ENCODE measurements at places on chromosomes 4 and X.

GRCh38 chrX:69082055-69082752, 83.0 kb downstream of the PJA1 start:
- no peak for DNase-seq

GRCh38 chr4:10577018-10577417, 107.5 kb downstream of the CLNK start:
- DNase-seq = no peak

GRCh38 chrX:85244450-85245211, 840 bp downstream of the ZNF711 start:
- peak; percentile 51 for DNase-seq

GRCh38 chr4:152408514-152409327, 127.2 kb downstream of the FBXW7 start:
- peak; percentile 70 for DNase-seq

DNA sequence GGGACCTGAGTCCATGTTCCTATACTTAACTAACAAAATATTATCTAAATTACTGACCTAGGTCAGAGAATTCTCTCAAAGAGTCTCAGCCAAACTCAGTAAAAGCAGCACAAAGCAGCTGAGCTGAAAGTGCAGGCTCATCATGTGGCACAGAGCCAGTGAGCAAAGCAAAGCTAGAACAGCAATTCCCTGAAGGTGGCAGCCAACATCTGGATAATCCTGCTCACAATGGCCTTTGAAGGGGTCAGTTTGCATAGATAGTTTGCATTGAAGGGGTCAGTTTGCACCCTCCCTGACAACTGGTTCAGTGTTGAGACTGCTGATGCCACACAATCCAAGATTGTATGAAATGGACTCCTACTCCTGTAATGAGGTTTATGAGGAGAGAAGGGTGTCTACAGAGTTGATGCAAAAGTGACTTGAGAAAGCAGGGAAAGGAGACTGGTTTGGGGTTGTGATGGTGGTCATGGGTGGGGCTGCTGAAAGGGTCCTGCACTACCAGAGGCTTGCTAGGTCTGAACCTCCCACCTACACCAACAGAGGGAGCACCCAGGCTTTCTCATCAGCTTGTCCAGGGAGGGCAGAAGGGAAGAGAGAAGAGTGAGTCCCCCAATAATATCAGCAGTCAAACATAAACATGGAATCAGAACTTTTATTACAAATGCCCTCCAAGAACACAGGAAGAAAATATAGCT, 39.7 kb downstream of the TRIM61 start:
- DNase-seq = peak; percentile 48

DNA sequence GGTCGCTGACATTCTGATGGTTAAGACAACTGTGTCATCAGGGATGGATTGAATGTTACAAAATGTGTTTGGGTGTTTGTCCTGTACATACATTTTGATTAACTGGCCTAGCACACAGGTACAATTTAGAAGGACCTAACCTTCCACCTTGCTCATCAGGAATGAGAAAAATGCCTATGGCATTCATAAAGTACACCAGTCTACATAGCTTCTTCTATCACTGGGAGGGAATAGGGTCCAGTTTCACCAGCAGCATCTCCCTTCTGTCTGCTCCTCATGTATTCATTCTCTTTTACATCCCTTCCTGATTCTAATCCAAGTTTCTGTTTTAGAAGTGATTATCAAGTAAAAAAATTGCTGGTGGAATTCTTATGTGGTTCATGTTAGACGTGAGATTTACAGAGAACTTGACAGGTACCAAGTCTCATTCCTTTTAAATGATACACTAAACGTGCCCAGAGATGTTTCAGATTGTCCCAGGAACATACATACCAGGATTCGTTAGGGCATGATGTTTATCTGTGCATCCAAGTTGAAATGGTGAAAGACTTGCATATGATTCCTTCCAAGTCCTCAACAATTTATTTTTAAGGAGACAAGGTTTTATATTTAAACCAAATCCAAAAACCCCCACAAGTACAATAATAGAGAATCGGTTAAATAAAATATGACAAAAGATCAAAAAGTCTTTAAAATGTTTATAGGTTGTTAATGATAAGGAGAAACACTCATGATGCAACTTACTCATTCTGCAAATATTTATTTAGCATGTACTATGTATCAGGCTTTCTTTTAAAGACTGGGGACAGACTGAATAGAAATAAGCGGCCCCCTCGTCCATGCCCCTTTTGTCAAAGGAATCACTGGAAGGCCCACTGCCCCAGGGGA, 359.1 kb downstream of the ZNF674 start:
- no peak for DNase-seq

GRCh38 chr4:94537921-94538628, 86.3 kb downstream of the PDLIM5 start:
- DNase-seq = no peak

DNA sequence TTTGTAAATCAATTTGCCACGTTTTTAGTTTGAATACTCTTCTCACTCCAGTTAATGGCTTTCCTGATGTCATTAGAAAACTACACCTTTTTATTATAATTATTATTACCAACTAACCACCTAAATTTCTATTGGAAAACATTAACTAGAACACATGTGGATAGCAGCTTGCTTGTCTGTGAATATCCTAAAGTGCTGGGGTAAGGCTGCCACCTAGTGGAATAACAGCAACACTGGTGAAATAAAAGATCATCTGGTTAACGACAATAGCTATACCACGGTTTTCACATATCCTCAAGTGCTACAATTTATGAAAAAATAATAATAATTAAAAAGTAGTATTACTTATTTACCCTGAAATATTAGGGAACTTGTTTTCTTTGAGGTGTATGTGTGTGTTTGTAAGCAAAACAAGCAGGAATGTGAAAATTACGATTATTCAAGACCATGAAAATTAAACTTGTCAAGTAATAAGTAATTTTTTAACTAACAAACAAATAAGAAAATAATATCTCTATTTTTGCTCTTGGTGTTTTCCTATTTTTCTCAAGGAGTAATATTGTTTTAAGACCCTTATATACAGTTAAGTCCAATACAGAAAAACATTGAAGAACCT, 130.1 kb upstream of the TECRL start:
- DNase-seq = peak; percentile 66

DNA sequence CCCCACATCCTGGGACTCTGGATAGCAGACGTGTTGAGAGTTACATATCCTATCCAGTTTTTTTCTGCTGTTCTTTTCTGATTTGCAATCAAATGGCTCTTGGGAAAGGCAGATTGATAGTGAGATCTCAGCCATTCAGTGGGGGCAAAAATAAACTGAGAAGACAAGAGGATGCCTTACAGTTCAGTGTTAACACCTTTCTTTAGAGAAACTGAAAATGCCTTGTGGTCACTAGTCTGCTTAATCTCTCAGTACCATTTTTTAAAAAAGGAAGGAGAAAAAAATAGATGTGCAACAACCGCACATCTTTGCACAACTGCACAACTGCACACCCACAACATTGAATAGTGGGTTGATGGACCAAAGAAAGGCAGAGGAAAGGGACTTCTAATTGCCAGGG, 109.3 kb downstream of the ARHGEF9 start:
- DNase-seq = no peak

DNA sequence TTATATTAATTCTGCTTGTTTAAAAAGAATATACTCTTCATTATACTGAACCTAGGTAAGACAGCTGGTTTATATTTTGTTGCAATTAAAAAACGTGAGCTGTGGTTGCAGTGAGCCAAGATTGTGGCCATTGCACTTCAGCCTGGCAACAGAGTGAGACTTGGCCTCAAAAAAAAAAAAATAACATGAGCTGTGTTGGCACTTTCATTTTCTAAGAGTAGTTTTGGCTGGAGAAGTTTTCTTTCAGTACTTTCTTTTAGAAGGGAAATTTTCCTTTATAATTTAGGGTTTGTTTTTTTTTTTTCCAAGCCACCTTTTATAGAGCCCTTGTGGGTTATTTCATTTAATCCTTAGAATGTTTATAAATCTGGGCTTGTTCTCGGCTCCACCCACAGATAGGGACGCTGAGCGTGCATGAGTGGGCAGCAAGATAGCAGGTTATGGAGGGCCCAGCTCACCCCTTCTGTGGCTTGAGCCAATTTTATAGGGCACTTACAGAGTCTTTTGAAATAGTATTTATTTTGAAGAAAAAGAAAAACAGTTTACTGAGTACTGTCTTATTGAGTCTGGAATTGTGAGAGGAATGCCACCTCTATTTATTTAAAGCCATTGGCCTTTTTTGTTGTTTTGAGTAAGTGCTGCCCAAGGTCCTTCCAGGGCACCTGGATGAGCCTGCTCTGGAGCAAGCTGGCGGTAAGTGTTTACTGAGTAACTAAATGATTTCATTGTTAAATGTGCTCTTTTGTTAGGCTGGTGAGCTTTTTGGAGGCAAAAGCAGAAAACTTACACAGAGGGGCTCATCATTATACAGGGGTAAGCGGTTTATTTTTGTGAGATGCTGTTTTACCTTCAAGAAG, 60.9 kb downstream of the HTT start:
- DNase-seq = no peak

DNA sequence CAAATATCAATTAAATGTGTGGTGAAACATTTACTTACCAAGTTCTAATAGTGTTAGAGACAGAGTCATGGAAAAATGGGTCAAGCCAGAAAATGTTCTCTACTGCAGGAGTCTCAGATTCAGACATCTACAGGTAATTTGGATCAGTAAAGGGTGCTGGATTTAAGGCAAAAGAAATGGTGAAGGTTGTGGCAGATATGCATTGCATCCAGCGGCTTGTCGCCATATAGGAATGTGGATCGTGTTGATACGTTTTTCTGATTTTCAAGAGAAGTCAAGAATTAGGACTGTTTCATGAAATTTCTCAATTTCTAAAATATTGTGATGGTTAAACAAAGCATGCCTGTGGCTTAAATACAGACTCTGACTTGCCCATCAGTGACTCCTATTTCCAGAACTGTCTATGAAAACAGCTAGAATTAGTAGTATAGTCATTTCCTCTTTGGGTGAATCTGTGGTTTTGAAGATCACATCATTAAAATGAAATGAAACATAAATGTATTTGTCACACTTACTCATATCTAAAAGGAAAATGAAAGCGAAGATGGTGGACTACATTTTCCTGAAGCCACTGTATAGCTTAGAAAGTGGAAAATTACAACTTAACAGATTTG, 110.1 kb upstream of the VEGFC start:
- peak; percentile 19 for DNase-seq

DNA sequence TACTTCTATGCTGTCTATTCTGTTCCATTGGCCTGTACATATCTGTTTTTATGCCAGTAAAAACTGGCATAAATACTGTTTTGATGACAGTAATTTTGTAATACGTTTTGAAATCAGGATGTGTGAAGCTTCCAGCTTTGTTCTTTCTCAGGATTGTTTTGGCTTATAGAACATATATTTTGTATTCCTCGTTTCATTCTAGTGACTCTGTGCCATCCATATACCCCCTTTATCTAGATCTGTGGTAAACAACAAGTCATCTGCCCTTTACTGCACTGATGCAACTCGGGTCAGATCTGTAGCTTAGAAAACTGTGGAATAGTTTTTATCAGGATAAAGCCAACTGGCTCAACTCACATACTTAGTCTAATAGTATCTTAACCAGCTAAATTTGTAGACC, 233.7 kb downstream of the PRDM5 start:
- DNase-seq = no peak

DNA sequence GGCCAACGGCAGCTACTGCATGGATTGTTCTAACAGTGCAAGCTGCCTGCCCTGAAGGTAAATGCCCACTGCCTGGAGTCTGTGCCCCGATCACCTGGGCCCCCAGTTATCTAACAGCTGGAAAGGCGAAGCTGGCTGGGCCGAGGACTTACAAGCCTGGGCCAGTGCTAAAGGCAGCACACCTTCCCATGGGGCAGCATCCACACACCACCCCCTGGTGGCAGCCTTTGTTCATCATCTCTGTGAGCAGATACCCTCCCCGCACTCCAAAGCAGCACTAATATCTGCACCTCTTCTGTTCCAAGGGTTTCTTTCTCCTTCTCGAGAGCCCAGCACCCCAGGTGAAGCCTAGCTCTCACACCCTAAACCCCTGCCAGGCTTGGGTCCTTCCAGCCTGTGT, 7.6 kb downstream of the SLC2A9 start:
- DNase-seq = peak; percentile 57

- no peak for DNase-seq
Observed at GRCh38 chrX:42948723-42949657, 171.0 kb upstream of the PPP1R2C start.

DNA sequence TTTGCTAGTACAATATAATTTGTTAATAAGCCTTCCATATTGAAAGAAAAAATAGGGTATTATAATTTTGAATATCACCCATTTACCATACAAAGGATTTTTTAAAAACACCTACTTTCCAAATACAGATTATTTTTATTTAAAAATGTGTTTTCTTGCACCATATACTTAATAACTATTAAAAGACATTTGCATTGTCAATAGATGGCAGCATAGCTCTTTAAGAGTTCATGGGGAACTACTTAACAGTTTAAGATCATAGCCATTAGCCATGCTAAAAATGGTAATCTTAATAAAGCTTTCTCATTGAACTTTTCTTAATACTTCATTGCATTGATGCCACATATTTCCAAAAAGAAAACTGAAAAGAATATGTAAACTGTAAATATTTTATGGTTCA, 1995.9 kb downstream of the C4orf33 start:
- peak; percentile 72 for DNase-seq

- no peak for DNase-seq
Observed at GRCh38 chrX:30483996-30484395, 93.6 kb downstream of the TASL start.

- no peak for DNase-seq
Observed at GRCh38 chr4:141705747-141706377, 69.5 kb downstream of the IL15 start.

DNA sequence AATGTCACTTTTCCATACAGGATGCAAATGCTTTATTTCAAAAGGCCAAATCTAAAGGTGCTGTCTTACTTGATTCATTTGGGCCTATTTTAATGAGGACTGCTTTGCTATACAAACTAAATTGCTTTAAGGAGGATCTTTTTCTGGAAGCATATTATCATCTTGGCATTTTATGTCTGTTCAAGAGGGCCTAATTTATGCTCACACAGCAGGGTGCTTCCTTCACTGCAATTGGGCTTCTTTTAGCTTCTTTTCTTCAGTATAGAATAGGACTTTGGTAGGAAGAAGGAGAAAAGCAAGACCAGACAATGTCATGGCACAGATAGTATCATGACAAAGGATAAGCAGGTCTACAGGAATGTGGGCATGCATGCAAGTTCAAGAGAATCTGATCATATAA, 222.4 kb upstream of the ANKRD50 start:
- DNase-seq = no peak

GRCh38 chr4:85372966-85373365, 102.0 kb upstream of the ARHGAP24 start:
- no peak for DNase-seq

GRCh38 chr4:17545374-17546140, 30.6 kb downstream of the CLRN2 start:
- no peak for DNase-seq

DNA sequence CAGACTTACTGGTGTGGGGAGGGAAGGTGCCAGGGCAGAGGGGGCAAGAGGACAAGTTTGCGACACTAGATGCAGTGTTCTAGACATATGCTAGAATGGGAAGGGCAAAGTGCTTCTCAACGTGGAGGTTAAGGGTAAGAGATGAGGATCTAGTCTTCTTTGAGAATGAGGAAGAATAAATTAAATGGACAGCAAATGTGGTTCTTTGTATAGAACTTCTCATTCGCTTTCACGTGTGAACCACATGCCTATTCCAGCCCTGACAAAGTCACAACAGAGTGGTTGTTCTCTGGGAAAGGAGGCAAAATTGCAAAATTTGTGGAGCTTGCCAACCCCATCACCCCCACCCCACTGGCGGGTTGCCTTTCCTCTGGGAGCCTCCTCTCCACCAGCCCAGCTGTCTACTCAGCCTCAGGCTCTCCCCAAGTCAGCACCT, 1.5 kb upstream of the ANXA5 start:
- DNase-seq = no peak
